Dermis microvascular lymphatic vessel endothelial cell (primary cell): ENCODE measurements at places on chromosomes 5 and 9. TPM values are rescaled to one million over a fixed set of nuclear protein-coding genes. Genes with fewer than 3 reads are reported as not detected.

The CFAP157 gene
- under 0.01 TPM in 1 of 2 replicates, not detected in the other for total RNA-seq

The CARTPT gene
- total RNA-seq, result not detected in 2 replicates

GRCh38 chr9:123406691-123407216 lies 50.8 kb downstream of the CRB2 start:
- DNase-seq, result no peak

GRCh38 chr5:146675636-146676035 lies 159.6 kb upstream of the GPR151 start:
- no peak for DNase-seq

DNA sequence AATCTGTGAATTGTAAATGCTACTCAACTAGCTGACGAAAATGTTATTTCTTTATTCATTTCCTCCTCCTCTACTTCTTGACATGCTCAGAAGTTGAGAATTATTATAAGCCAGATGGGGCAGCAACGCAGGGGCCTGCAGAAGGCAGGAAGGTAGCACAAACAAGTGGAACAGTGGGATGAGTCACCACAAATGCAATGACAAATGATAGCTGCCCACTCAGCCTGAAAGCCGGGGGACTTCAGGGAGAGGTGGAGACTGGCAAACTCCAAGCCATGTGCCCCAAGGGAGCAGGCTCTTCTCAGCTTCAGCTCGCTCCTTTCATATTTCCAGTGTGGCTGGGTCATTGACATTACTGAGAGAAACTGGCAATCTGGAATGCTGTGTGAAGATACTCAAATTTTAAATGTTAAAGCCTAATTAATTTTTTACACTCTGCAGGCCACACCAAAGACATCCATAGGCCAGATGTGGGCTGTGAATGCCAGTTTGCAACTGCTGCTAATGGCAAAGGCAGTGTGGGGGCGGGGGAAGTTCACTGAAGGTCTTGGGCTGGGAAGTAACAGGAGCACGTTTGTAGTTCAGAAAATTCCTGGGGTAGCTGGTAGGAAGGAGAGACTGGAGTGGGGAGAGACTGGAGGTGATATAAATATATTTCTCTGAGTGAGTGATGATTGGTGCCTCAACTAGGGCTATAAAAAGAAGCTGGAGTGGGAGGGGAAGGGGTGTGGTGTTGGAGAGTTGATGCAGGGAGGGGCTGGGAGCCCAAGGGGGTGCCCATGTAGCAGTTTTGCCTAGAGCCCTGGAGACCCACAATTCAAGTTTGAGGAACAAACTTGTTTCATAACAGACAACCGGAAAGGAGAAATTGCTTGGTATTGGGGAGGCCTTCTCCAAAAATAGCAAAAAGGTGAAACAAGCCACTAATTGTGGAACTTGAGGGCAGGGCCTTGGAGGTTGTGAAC lies 20.8 kb upstream of the ADRB2 start:
- DNase-seq, result no peak

- DNase-seq, result no peak
Measured at GRCh38 chr5:2805080-2805479, 53.6 kb upstream of the IRX2 start.

- DNase-seq, result no peak
Measured at GRCh38 chr5:100464418-100464817, 70.8 kb upstream of the FAM174A start.

GRCh38 chr9:91340395-91340967 lies 21.2 kb downstream of the AUH start:
- DNase-seq, result no peak
